ENCODE measurements at places on chromosomes 4 and X.

DNA sequence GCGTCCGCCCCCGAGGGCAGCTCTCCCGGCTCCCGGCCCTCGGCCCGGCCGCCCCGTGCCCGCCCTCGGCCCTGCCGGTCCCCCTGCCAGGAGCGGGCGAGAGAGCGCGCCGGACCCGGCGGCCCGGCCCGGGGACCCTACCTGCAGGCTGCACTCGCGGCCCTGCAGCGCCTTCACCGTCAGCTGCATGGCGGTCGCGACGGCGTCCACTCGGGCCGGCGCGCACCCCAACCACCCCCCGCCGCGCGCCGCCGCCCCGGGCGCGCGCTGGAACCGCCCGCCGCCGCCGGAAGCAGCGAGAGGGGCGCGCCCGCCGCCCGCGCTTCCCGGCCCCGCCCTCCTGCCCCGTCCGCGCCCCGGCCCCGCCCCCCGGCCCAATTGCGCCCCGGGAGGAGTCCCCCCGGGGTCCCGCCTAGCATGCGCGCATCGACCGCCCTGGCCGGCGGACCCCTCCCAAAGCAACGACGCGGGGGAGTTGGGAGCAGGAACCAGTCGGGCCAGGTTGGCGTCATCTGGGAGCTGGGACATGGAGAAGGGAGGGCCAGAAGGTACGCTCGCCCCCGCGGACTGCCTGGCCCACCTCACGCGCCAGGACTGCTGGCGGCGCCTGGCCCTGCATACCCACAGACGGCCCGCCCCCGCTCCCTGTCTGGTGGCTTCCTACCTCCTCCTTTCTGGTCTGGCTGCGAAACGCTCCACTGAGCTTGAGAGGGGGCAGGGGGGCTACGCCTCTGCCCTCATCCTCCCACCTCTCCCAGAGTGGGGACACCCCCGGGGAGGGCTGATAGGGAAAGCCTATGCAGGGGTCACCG, at the start of gene UBL4A:
Gene UBL4A (minus strand): TSS at position 220 of the 812 bp plus-strand sequence. CDS start 31 bp downstream, at position 189.
- DNase-seq, result peak; percentile 31

DNA sequence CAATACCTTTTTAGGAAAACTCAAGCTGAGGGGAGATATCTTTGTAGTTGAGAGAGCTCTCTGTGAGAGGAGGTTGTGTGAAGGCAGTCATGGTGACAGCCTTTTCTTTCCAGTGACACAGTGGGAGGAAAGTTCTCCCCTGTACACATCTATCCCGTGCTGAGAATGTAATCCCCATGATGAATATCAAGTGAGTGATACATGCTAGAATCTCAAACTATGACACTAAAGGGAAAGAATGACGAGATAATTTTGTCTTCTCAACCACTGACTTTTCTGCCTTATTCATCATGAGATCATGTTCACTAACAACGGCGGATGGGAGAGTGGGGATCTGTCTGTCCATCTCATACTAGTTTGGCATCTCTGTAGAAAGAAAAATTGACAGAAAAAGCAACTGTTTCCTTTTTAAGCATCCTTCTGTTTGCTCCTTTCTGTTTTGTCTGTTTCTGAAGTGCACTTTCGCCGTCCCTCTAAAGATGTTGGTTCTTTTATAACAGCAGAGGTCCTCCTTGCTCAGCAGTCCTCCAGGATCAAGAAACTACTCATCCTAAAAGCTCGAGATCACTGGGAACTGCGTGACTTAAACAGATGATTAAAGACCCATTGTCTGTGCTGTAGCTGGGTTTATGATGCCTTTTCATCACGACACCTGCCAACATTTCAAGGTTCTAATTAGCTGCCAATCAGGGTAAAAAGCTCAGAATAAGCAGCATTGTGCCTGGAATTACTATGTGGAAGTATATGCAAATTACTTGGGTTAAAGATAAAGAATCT, 137.6 kb downstream of the DCK start:
- DNase-seq, result no peak

GRCh38 chr4:89954906-89955695, 60.4 kb downstream of the MMRN1 start:
- no peak for DNase-seq

GRCh38 chrX:57044245-57044644, 48.9 kb upstream of the SPIN3 start:
- DNase-seq, result no peak

GRCh38 chr4:129278868-129279267, 182.9 kb downstream of the C4orf33 start:
- no peak for DNase-seq

DNA sequence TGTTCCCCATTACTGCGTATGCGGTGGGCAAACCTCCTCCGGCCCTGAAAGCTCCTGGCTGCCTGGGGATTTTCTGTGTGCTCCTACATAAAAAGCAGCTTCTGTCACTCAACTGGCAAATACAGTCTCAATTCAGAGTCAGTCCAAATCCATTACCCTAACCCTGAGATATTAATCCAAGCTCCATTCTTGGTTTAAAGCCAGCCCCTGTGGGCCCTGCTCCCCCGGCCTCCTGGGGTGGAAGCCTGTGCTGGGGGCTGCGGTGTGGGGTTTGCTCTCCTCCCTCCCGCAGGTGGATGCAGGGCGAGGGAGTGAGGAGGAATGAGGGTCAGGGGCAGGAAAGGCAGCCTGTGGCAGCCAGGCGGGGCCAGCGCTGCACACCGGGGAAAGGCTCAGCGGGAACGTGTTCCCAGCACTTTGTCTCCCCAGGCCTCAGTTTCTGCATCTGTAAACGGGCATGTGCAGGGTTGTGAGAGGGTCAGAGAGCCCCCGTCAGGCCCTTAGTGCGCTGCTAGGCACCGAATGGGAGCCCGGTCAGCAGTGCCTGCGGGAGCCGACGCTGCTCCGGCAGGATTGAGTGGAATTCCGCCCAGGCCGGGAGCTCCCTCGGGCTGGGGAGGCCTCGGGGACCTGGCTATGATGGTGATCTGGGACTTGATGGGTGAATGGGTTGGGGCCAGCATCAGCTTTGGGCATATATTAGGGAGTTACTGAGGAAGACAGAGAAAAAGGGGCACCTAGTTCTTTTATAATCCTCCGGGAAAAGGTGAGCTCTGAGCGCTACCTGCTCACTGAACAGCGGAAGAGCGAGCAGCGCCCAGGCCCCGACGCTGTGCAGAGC, 6.3 kb upstream of the RGS12 start:
- peak; percentile 93 for DNase-seq

GRCh38 chr4:189022440-189023035, 883.3 kb downstream of the TRIML1 start:
- DNase-seq, result no peak

GRCh38 chr4:168259096-168259495, 59.5 kb downstream of the DDX60 start:
- DNase-seq, result no peak

DNA sequence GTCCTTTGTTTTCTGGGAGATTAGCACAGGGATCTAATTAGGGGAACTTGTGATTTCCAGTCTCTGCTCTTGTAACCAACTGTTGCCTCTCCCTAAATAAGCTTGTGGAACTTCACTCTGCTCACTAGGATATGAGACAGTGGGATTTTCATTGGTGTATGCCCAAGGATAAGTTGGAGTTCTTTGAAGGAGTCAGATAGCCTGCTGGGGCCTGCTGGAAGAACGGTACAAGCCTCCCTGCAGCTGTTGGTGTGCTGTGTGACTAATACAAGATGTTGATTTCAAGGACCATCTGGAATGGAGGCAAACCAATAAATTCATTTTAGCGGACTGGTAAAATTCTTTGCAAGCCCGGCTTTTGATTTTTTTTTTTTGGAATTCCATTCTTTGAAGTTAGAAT, 167.0 kb downstream of the AASDH start:
- no peak for DNase-seq

- no peak for DNase-seq
Observed at GRCh38 chrX:113629326-113629725, 788.7 kb upstream of the AMOT start.

DNA sequence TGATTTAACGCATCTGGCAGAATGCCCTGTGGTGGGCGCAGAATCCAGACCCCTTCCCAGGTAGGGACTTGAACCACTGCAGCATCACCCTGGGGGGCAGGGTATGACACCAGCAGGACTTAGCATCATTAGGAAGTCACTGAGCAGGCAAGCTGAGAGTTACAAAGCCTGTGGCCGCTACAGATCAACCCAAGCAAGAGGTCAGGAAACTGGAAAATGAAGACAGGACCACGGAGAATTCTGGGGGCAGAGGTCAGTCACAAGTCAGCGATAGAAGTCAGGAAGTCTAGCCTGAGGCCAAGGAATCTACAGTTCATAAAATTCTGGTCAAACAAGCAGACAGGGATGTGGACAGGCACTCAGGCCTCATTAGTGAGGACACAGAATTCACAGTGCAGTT, 108.4 kb downstream of the CHIC2 start:
- no peak for DNase-seq

Measured in suppressor macrophage treated with lipopolysaccharide for 1 hour (primary cell).